ENCODE measurements at places on chromosomes 5 and 9.

DNA sequence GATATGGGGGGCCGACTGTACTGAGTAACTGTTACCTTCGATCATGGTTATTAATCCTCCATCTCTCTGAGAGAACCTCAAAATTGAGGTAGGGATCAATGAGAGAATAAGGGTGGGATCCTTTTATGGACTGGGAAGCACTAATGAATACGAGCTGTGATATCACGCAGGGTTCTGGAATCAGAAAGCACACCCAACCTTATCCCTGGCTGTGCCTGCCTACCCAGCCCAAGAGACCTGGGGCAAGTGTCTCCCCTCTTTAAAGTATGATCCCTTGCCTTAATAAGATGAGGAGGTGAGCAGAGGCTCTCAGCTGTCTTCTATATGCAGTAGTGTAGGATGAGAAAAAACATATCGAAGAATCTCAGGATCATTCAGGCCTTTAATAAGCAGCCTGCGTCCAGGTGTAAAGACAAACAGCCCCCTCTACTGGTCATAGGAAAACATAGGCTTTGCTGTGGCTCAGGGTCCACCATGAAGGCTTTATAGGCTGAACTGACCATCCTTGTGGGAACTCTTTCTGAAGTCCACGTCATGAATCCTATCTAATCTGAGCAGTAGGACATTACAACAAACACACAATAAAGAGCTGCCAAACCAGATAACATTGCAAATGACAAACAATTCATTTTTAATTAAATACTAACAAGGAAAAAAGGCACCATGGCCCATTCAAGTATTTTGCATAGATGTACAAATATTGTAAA is 16.8 kb downstream of the NIPAL4 start:
- peak; percentile 56 for DNase-seq

GRCh38 chr9:86096386-86096785 is 3.0 kb downstream of the GOLM1 start:
- no peak for DNase-seq

DNA sequence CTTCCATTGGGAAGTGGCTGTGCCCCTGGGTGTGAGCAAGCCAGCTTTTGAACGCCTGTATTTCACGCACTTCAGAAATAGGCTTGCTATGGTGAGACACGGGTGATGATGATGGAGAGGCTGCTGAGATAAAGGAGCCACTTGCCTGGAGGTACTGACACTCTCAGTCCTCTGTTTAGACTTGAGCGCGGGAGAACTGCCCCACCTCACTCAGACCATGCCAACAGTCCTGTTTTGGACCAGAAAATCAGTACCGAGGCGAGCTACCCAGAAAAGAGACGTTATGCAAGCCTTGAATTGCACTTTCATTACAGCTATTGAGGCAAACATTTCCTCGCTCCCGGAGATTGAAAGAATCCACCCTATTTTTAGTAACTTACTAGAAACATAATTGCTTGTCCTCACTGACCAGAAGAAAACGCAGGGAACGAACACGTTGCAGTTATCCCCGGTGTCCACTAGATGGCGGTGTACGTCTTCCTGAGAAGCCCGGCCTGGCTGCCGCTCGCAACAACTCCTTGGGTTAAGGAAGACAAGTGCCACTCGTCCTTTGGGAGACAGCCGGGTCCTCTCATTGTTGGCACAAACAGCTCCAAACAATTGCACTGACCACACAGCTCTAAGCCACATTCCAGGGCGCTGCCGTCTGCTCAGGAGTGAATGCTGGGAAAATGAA is 142.4 kb downstream of the PSAT1 start:
- peak; percentile 91 for DNase-seq

DNA sequence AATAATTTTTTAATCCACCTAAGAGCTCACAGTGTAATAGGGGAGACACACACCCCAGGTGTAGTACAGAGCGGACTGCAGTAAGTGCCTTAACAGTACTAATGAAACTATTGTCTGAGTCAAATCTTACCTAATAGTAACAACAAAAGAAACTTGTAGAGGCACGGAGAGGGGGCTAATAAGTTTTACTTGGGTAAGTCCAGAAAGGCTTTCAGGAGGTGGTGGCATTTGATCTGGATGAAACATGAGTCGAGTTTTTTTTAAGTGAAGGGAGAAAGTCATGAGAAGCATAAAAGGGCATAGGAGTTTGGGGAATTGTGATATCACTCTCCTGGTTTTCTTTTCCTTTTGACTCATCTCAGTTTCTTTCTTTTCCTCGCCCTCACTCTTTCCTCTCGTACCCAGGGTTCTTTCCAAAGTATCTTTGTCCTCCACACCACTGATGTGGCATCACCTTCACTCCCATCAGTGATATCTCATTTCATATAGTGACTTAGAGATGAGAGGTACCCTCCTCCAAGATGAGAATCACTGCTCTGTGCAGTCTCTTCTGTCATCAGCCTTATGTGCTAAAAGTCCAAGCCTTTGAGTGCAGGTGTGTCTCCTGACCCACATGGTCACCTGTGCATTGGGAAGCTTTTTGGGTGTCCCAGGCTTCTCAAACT is 2.0 kb downstream of the CTNNA1 start:
- DNase-seq = no peak

DNA sequence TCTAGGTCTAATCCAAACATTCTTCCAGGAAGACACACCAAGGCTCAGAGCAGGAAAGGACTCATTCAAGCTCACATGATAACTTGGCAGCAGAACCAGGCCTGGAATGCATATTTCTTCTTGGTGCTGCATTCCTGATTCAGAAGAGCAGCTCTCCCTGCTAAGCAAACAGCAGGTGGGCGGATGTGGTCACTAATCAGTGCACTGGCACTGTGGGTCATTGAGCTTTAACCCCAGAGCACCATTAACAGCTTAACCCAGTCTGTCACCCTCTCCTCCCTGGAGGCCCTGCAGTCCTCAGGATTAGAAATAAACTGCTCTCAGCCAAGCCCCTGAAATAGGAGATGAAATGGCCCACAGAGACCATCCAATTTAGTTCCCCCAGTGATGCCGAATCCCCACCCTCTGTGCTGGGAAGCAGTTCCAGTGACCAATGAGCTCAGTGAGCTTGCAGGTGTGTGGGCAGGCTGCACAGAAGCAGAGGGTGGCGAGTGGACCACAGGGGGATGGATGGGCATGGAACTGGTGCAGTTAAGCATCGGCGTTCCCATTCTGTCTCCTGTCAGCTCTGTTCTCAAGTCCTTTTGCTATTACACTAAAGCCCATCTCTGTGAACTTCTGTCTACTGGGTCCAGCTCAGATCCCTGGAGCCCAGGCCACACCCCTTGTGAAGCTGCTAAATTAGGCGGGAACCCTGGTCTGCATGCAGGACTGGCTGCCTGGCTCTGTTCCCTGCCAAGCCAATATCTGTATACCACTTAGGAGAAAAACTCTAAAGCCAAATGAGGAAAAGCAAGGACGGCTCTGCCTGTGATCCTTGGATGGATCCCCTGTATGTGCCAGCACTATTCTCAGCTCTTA is 16.6 kb upstream of the MEGF9 start:
- DNase-seq = peak; percentile 71

DNA sequence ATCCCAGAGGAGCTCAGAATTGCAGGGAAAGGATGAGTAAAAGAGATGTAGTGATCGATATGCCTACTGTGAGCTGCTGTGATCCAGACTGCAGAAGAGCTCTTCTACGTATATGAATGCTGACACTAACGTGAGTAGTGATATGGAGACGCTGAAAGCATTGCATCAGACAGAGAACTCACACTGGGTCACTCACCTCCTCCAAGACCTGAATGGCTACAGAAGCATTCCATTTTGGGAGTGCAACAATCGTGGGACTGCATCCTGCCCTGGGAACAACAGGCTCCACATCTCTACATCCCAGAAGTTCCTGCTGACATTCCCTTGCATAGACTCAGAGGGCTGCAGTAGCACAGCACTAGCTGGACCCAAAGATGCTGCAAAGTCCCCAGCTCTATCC is 755.9 kb upstream of the MEF2C start:
- DNase-seq = no peak

GRCh38 chr5:175895686-175896102 is 24.3 kb downstream of the CPLX2 start:
- peak; percentile 52 for DNase-seq

DNA sequence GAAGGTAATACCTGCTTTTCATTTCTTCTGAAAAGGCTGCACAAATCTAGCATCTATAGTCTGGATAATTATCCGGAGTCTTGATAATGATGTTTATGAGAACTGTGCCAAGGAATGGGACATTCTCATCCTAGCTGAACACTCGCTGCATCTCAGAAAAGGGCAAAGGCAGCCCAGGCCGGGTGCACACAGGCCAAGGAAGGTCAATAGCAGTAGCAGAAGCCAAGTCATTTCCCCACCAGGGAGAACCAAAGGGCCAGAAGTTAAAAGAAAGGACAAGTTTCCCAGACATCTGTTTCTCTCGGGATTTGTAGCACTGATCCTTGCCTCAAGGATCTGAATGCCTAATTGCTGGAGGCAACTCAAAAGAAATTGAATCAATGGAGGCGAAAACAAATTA is 66.1 kb upstream of the ANKRD55 start:
- no peak for DNase-seq

DNA sequence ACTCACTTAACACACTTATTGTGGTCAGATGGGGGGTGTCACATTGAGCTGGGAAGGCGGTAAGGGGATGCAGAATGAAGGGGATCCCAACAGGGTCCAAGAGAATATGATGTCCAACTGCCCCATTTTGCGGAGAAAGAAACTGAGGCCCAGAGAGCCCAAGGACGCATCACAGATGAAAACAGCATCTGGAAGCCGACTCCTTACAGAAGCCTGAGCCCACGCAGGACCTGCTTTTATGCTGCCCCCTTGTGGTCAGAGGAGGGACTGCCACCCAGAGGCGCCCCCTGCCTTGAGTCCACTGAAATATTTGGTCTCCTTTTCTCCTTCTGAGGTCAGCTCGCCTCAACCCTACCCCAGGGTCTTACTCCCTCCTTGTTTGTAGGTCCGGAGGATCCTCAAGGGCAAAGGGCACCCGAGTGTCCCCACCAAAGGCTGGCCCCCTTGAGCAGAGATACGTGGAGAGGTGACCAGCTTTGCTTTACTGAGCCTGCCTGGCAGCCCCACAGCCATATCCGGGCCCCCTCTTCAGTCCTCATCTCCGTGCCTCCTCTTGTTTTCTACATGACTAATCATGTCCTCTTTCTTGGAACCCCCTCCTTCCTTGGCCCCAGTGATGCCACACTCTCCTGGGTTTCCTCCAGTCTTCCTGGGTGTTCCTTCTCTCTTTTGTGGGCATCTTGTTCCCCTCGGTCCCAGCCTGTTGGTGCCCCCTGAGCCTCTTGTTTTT is 30.0 kb upstream of the TTLL11 start:
- peak; percentile 87 for DNase-seq

DNA sequence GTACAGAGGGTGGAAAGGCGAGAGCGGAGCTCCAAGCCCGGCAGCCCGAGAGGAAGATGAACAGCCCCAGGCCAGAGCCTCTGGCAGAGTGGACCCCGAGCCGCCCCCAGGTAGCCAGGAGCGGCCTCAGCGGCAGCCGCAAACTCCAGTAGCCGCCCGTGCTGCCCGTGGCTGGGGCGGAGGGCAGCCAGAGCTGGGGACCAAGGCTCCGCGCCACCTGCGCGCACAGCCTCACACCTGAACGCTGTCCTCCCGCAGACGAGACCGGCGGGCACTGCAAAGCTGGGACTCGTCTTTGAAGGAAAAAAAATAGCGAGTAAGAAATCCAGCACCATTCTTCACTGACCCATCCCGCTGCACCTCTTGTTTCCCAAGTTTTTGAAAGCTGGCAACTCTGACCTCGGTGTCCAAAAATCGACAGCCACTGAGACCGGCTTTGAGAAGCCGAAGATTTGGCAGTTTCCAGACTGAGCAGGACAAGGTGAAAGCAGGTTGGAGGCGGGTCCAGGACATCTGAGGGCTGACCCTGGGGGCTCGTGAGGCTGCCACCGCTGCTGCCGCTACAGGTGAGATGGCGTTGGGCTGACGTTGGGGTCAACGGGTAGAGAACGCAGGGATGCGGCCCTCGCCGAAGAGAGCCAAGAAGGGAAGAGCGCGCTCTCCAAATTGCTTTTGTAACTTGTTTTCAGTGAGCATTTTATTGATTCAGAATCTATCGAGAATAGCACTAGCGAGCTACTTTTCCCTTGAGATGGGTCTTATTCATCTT is at the start of gene PTGER4:
Gene PTGER4 (plus strand): TSS at position 3 of the 769 bp plus-strand sequence. CDS start 1,079 bp downstream, outside the sequence.
- peak; percentile 53 for DNase-seq

DNA sequence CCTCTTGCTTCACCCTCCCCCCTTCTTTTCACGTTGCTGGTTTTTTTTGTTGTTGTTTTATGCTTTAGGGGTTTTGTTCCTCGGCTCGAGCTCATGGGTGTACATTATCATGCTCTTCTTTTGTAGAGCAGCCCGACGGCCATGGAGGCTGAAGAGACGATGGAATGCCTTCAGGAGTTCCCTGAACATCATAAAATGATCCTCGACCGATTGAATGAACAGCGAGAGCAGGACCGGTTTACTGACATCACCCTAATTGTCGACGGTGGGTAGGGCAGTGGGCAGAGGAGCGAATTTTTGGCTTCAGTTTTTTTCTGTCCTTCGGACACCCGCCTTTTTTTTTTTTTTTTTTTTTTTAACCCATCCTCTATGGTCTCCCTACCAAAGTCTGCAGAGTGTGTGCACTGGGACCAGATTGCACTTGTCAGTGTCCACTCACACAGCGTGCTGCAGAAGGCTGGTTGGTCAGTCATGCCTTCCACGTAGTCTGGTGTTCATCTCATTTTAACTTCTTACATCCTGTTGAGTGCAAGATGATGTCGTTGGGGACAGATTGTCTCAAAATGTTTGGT is 1.3 kb downstream of the ZNF131 start:
- DNase-seq = no peak

DNA sequence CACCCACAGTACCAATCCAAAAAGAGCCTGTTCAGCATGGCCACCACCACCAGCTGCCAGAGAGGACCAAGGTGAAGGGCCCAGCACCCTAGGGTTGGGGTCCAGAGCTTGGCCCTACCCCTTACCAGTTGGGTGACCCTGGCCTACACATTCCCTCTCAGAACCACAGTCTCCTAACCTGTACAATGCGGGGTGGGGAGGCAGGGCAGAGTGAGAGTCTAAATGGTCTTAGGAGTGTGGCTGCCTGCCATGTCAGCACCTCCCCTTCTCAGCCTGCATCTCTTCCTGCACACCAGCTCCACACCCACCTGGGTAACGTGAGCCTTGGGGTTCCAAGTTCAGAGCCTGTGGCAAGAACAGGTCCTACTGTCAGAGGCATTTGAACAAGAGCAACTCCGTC is 92.2 kb downstream of the C5orf15 start:
- DNase-seq = no peak

GRCh38 chr9:111943746-111944145 is 47.1 kb downstream of the UGCG start:
- no peak for DNase-seq

GRCh38 chr9:7115606-7116005 is 357.8 kb downstream of the KDM4C start:
- no peak for DNase-seq

DNA sequence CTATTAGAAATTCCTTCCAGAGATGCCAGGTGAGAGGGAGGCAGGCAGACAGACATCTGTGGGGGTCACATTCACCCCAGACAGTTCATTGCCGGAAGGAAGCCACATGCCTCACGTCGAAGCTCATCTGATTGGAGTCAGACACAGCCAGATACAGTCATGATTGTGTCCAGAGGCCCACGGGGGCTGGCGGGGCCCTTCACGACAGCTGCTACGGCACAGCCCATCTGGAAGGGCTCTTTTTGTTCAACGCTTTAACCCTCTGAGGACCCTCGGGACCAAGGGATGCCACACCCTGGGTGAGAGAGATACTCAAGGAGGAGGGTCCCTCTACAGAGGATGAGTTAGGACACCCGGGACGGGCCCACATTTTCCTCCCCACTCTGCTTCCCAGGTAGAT is 31.9 kb upstream of the GABRP start:
- DNase-seq = peak; percentile 31
